ENCODE measurements at places on chromosomes 6 and 20.

DNA sequence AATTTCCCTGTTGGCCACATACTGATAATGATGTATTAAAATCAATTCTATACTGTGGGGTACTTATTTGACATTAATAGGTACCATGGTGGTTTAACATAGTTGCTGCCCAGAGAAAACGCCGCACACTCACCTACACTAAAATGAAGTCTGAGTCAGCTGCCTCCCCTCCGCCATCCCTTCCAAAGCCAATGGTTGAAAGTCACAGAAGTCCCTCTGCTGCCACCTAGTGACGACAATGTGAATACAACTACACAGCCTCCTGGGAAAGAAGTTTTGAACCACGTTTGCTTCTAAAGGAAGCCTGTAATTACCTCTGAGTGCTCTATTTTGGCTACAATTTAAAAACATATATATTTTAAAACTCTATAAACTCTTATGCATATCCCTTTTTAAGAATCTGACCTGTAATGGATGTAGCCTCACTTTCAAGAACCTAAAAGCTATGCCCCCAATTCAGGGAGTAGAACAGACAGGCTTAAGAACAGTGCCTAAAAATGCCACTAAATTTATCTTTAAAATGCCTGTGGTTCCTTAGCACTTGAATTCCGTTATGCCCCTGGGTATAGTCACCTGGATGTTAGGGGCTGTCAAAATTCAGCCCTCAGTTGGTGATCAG, 20.6 kb upstream of the ECI2 start:
- peak; percentile 60 for DNase-seq

GRCh38 chr6:15239616-15240364, 6.1 kb upstream of the JARID2 start:
- DNase-seq = no peak

- DNase-seq = no peak
Measured at GRCh38 chr6:73180763-73181619, 44.3 kb downstream of the KHDC1L start.

DNA sequence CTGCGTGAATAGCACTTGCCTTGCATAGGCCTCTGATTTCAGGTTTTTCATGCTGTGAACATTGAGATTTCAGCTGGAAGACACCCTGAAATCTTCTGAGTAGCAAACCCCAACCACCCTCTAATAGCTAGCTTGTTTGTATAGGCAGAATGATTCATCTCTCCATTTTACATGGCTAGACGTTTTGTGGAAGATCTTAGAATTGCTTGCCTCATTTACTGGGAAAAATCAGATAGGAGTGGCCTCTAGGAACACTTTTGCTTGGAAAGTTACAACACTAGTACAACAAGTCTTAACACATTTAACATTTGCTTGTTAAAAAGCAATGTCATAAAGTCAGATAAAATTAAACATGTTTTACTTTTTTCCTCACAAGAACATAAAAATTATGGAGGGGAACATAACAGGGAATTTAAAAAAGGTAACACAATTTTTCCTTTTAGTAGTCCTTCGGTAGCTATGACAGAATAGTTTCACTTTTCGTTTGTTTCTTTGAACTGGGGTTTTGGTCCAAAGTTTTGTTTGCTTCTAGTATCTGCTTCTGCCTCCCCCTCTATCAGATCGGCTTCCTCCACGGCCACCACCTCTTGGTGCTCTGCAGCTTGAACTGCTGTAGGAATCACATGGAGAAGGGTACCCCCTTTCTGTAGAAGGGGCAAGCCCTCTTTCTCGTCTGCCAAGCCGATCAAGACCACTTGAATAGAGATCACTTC, 102.2 kb upstream of the PTCHD4 start:
- DNase-seq = no peak

- DNase-seq = no peak
Measured at GRCh38 chr6:158769234-158769770, 49.9 kb downstream of the EZR start.

DNA sequence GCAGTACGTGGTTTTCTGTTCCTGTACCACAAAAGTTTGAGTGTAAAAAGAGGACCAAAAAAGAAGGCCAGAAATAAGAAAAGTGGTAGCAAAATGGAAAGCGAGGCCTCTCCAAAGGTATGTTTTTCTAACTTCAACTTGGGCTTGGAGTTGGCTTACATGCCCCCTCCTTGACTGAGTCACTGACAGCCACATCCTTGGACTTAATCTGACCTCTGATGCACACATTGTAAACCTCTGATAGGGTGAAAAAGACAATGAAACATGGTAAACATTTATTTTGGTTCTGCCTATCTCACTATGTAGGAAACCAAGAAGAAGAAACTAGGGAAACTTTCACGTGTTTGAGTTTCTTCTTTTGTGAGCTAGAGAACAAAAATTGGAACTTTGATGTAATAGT, 503.2 kb upstream of the ID4 start:
- no peak for DNase-seq

- DNase-seq = no peak
Measured at GRCh38 chr6:35230498-35230897, 16.7 kb downstream of the SCUBE3 start.

DNA sequence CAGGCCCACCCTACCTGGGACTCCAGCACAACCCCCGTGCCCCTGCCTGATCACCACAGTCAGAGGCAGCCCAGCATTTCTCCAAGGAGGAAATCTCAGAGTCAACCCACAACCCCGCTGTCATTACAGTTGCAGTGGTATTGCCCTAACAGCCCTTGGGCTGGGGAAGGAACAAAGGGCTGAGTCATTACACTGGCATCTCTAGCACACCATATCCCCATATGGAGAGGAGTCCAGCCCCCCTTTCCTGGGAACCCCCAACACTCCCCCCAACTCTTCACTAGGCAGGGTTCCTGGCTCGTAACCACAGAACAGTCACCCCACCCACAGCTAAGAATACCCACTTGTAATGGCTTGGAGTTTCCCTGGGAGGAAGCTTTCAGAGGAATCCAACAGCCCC, 149.4 kb upstream of the OGFRL1 start:
- no peak for DNase-seq

Data from activated CD4-positive, alpha-beta T cell treated with anti-CD3 and anti-CD28 coated beads for 1 hour (primary cell).